ENCODE measurements at places on chromosomes 3 and 15. TPM values are rescaled to one million over a fixed set of nuclear protein-coding genes. Genes with fewer than 3 reads are reported as not detected.

The ALPK3 gene
- 0.87 TPM for total RNA-seq

The CCR9 gene
- not detected for total RNA-seq

The ACOX2 gene
- 26.5 TPM for total RNA-seq

The CYP1A2 gene
- not detected for total RNA-seq

The NR2E3 gene
- not detected for total RNA-seq

The TMEM40 gene
- total RNA-seq = not detected

The ZBBX gene
- not detected for total RNA-seq

The CDHR4 gene
- not detected for total RNA-seq

The PDZRN3 gene
- 51.2 TPM for total RNA-seq

The TLR9 gene
- under 0.01 TPM for total RNA-seq

The NMB gene
- 3.6 TPM for total RNA-seq

The LMOD3 gene
- total RNA-seq = under 0.01 TPM

The SLC35G2 gene
- 15.3 TPM for total RNA-seq

The GOLGA8S gene
- total RNA-seq = 0.15 TPM

The ITPKA gene
- total RNA-seq = 5.5 TPM

The SV2B gene
- total RNA-seq = not detected

The RBPMS2 gene
- not detected for total RNA-seq

The POLQ gene
- 0.99 TPM for total RNA-seq

The CCR8 gene
- total RNA-seq = not detected

The TSPAN3 gene
- total RNA-seq = 249 TPM

The VEPH1 gene
- 91.0 TPM for total RNA-seq

The LRRC34 gene
- 7.9 TPM for total RNA-seq

The ERICH6 gene
- 0.15 TPM for total RNA-seq

The PLS1 gene
- 0.33 TPM for total RNA-seq

The CDC25A gene
- total RNA-seq = 2.6 TPM

The CEMIP gene
- total RNA-seq = 613 TPM

The EPHB3 gene
- total RNA-seq = 18.0 TPM

The SEMA6D gene
- total RNA-seq = 6.6 TPM

The LPP gene
- total RNA-seq = 61.9 TPM

The MYZAP gene
- not detected for total RNA-seq

The ATP8B4 gene
- 3.2 TPM for total RNA-seq

The XCR1 gene
- total RNA-seq = not detected

The RPP25 gene
- 6.3 TPM for total RNA-seq

The TCTA gene
- total RNA-seq = 26.6 TPM

The GP5 gene
- total RNA-seq = 0.17 TPM

The BNC1 gene
- 7.9 TPM for total RNA-seq

The C2CD4A gene
- total RNA-seq = not detected

The MYO5C gene
- total RNA-seq = 0.58 TPM

The POPDC2 gene
- total RNA-seq = 0.15 TPM

The CACNA2D2 gene
- total RNA-seq = not detected

The SPINT1 gene
- 0.15 TPM for total RNA-seq

The ZNF660 gene
- total RNA-seq = 2.5 TPM

The NMNAT3 gene
- total RNA-seq = 0.83 TPM

The ZNF592 gene
- 4.7 TPM for total RNA-seq

The SLC38A3 gene
- not detected for total RNA-seq

The LAMB2 gene
- total RNA-seq = 1,305 TPM

The TMPRSS7 gene
- not detected for total RNA-seq

The IL20RB gene
- 2.6 TPM for total RNA-seq

The ZNF619 gene
- total RNA-seq = 8.1 TPM
